Stimulated activated CD4-positive, alpha-beta T cell treated with anti-CD3 and anti-CD28 coated beads, Interleukin-4, amount 100 ng/mL, for 4 hours (primary cell): ENCODE measurements at places on chromosomes 7 and 10.
A peak's percentile ranks its signal among the peaks of the same experiment; 100 is the strongest.

DNA sequence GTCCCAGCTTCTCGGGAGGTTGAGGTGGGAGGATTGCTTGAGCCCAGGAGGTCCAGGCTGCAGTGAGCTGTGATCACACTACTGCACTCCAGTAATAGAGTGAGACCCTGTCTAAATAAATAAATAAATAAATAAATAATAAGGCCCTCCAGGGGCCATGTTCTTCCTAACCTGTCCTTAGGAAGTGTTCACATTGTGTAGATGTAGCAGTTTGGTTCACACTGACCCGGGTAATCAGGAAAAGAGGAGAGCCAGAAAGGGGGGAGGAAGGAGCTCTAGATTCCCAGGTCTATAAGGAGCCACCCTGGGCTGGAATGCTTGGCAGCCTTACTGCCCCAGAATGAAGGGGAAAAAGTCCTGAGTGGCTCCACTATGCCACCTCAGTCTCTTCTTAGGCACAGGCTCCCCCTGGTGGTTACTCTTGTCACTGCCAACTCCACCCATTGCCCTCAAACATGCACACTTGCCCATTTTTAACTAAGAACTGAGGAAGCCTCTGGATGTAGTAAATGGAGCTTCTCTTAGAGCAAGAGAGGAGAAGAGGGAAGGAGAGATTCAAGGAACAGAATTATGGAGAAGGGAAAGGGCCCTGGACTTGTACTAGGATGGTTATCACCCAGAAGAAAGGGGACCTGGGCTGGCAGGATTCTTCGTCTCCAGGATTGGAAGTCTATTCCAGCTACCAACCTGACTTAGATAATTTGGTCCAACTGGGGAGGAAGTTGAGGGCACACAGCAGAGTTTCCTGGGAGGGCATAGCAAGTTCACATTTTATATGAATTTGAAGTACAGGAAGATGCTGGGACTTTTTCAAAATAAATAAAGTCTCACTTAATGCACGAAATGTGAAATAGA, 7.8 kb downstream of the HPS6 start:
- DNase-seq = peak; percentile 67

- DNase-seq = no peak
These were observed 49.3 kb upstream of the GNA12 start for GRCh38 chr7:2893411-2893861.

- no peak for DNase-seq
These were observed 13.1 kb downstream of the LRRC4 start for GRCh38 chr7:128017862-128018845.

- no peak for DNase-seq
These were observed 4.4 kb upstream of the PPP2R2D start for GRCh38 chr10:131896403-131896802.

GRCh38 chr10:34758447-34758996, 56.6 kb downstream of the PARD3 start:
- no peak for DNase-seq

GRCh38 chr10:104328646-104328895, 9.7 kb downstream of the ITPRIP start:
- DNase-seq = no peak

DNA sequence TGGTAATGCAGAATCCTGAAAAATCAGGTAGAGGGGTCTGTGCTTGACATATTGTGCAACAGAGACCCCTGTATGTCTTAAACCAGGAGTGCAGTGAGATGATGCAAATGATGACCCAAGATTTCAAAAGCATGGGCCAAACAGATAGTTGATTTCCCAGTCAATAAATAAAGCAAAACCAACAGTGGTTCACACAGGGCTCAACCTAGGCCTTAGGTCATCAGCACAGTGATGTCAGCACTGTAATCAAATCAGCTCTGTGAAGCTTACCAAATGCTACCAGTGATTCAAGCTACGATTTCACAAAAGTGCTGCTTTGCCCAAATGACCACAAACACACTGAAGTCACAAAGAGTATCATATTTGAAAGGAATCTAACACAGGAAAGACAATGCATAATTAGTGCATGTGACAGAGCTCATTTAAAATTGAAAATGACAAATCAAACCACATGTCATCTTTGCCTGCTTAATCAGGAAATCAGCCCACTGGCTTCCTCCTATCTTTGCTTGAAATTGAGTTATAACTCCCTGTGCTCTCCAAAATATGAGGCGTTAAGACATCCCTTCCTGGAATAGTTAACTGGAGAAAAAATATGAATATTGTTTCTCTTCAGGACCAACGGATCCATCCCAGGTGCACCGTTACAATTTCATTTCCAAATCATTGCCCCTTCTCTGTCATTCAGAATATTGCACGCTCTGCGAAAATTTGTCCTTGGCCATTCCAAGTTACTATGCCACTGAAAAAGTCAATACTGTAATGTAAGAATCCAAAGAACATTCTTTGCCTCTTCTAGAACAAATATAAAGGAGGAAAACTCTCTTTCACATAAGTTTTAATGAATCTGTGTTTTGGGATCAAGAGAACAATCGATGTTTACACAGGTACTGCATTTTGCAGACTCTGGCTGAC, 41.9 kb upstream of the ASL start:
- DNase-seq = no peak

GRCh38 chr7:131803816-131804215, 247.4 kb upstream of the PODXL start:
- no peak for DNase-seq

DNA sequence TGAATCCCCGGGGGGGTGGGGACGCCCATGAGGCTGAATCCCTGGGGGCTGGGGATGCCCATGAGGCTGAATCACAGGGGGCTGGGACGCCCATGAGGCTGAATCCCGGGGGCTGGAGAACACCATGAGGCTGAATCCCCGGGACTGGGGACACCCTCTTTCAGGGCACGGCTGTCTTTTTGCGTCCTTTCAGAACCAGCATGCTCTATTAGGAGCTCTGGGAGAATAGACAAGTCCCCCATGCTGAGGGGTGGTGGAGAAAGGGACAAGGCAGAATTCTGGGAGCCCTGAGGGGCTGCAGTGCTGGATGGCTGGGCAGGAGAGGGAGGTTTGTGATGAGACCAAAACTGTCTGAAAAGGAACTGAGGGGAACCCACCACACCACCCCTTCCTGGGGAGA, 257.3 kb upstream of the TCERG1L start:
- DNase-seq = no peak

- no peak for DNase-seq
These were observed 84.7 kb downstream of the CCNY start for GRCh38 chr10:35420827-35421552.

DNA sequence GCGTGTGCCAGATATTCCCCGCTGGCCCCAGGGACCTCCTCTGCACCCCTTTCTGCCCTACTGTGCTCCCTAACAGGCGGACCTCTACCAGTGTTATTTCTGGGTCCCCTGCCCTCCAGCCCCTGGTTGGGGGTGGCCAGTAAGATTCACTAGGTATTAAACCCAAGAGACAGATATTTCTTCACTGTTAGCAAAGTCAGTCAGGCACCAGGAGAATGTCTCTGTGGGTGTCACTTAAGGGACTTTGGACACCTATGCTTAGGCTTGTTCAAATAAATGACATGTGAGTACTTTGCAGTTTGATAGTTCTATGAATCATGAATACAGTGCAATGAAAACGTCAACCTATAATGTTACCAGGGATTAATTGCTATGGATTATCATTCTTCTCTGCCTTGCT, 234.3 kb upstream of the IGFBP3 start:
- no peak for DNase-seq

DNA sequence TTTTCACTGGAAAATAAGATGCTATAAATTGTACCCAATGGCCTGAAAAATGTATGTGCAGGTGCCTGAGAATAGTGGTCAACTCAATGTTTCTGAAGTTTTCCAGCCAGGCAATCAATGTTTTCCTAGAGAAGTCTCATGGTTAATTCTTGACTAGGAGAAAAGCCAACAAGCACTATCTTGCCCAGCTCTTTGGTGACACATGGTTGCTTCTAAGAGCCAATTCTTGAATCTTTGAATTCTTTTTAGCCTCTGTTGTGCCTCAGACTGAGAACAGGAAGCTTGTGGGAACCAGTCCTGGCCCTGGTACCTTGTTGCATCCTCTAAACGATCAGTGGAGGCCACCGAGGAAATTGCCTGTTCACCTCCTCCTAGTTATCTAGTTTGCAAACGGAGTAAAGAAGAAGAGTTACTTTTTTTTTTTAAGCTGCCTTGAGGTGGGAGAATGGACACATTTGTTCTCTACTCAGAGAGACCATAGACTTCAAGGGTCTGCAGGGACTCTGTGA, 144.0 kb upstream of the MKLN1 start:
- no peak for DNase-seq

- no peak for DNase-seq
These were observed 141.3 kb upstream of the ZNF438 start for GRCh38 chr10:31172925-31173324.

GRCh38 chr10:93115661-93116383, 42.1 kb downstream of the CYP26A1 start:
- DNase-seq = peak; percentile 62

DNA sequence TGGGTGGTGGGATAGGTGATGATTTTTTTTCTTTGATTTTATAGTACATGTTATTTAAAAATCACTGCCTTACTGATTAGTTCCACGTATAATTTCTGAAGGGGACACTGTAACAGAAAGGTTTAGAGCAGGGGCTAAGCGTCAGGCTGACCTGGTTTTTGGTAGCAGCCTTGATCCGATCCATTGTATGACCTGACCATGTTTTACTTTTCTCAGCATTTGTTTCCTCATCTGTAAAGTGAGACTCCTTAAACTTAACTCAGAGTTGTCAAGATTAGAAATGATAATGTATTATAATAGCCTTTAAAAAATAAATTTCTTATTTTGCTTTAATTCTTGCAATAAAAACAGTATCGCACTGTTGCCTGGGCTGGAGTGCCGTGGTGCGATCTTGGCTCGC, 23.6 kb downstream of the INPP5F start:
- DNase-seq = no peak

DNA sequence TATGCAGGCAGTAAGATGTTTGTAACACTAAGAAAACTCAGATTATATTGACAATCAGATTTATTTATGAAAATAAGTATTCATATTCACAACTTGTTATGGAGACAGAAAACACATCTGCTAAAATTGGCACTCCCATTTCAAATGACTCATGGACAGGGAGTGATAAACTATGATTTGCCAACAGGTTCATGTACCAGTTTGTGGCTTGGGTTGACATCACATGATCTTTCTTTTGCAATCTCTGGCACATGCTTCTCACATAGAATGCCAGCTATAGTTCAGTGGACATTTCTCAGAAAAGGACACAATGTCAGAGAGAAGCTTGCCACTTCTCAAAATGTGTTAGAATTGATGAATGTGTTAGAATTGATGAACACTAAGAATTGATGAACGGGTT, 663.2 kb upstream of the ANKRD30A start:
- no peak for DNase-seq

DNA sequence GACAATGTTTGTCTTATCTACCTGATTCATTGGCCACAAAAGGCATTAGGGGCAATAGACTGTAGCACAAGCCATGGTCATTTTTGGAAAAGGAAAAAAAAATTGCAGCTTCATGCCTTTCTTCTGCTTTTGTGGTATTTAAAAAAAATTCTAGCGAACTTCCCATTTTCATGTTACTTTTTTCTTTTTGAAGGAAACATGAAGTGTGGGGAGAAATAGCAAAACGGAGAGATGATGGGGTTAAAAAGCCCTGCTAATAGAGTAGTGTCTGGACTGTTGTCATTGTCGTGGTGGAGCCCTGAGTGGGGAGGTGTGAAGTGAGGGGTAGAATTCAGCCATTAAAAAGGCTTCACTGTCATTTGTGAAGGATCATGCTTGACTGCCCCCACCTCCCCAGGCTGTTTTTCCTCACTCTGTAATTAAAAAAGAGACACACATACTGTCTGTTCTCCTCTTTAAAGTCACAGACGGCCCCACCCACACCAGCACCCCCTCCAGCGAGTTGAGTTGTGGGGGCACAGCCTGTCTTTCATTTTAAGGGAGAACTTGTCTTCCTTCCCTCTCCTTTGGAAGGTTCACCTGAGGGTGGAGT, 272.4 kb downstream of the CREB5 start:
- DNase-seq = no peak

GRCh38 chr10:18310761-18311160, 170.5 kb downstream of the CACNB2 start:
- no peak for DNase-seq

GRCh38 chr7:128799451-128799850, 7.7 kb downstream of the CCDC136 start:
- DNase-seq = no peak

- DNase-seq = no peak
These were observed 1061.1 kb upstream of the GHITM start for GRCh38 chr10:83078160-83078559.

- no peak for DNase-seq
These were observed 11.4 kb downstream of the ELN start for GRCh38 chr7:74039337-74039736.

GRCh38 chr10:25678666-25679065, 255.4 kb upstream of the MYO3A start:
- DNase-seq = no peak

DNA sequence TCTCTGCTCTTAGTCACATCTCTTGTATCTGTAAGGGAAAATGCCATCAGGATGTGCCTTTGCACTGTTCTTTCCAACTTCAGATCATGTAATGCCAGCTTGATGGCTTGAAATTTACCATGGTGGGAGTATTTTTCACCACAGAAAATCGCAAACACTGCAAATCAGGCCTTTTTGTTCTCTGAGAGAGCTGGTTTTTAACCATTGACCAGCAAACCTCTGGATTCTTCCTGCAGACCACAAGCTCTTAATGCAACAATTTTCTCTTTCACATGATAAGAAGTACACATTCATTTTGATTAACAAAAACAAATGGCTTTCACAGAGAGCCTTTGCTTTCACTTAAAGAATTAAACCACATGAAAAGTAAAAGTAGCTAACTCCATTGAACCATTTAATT, 145.4 kb upstream of the NEBL start:
- no peak for DNase-seq

- no peak for DNase-seq
These were observed 264.2 kb downstream of the SEC23IP start for GRCh38 chr10:120156614-120157274.

DNA sequence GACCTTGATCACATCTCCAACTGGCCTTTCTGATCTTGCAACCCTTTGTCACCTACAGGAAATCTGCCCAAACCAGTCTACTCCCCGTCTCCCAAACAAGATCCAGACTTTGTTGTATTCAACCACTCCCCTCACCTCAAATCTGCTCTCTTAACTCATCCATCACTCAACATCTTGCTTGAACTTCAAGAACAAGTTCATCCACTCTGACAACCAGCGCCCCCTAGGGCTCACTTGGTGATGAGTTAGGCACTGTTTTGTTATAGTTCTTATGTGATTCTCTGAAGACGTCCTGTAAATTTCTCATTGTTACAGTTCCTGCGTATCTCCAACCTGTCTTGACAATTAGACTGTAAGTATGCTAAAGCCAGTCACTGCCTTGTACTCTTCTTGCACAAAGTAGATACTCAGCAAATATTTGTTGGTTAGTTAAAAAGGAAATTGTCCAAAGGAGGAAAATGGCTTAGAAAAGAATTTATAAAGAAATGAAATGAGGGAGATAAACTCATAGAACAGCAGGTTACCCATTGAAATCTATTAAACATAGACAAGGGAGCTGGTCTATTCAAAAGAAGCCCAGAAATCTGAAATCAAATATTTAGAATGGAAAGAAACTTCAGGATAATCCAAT, 5.3 kb downstream of the FRMD4A start:
- peak; percentile 62 for DNase-seq

- DNase-seq = peak; percentile 36
These were observed 1.6 kb downstream of the SFMBT2 start for GRCh38 chr10:7409045-7409731.

- DNase-seq = no peak
These were observed 123.9 kb downstream of the CREB5 start for GRCh38 chr7:28536259-28536658.

- no peak for DNase-seq
These were observed 32.3 kb upstream of the IL6 start for GRCh38 chr7:22694597-22695207.

- no peak for DNase-seq
These were observed 9.1 kb upstream of the CSGALNACT2 start for GRCh38 chr10:43128958-43129706.
